ENCODE measurements at places on chromosomes 6 and 20.

- H3K4me3 ChIP-seq = no peak overlapping the region
- no peak for DNase-seq
- no peak overlapping the region for H3K27ac ChIP-seq
- no peaks in the 10 kb centered on the region for H3K4me1 ChIP-seq
- H3K36me3 ChIP-seq = no peaks in the 10 kb centered on the region
Observed at GRCh38 chr6:168101590-168102314, 22.7 kb upstream of the FRMD1 start.

DNA sequence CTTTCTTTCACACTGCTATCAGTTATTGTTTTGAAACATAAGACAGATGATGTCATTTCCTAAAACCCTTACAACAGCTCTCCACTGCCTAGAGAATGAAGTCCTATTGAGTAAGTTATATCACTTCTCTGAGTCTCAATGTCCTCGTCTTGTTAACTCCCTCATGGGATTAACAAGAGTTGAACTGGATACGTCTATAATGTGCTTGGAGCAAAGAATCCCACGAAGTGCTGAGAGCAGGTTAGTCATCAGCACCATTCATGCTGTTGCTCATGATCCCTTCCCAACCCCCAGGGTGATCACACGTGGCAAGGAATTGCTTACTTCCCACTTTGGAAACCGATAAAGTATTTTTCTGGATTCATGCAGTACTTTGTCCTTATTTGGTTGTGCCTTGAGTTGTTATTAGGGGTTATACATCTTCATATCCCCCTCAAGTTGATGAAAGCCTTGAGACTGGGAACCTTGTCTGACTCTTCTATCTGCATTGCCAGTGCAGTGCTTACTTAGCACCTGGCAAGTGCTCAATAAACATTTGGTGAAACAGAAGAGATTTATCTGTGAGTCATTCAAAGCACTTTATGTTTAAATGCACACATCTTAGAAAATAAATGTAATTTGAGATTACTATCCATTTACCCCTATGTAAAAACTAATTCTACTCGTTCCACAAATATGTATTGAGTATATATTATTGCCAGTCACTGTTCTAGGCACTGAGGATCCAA lies 487.5 kb downstream of the EPM2A start:
- DNase-seq = no peak
- H3K36me3 ChIP-seq = no peaks in the 10 kb centered on the region
- no peaks in the 10 kb centered on the region for H3K27me3 ChIP-seq
- H3K4me1 ChIP-seq = peaks cover 1% of the 10 kb centered on the region

- H3K4me3 ChIP-seq = no peak overlapping the region
- DNase-seq = no peak
- H3K36me3 ChIP-seq = peaks cover 19% of the 10 kb centered on the region
- peaks cover 8% of the 10 kb centered on the region for H3K4me1 ChIP-seq
- no peaks in the 10 kb centered on the region for H3K27me3 ChIP-seq
Observed at GRCh38 chr6:11126876-11127275, 15.4 kb upstream of the ERVFRD-1 start.

- H3K4me1 ChIP-seq = peaks cover 9% of the 10 kb centered on the region
- H3K36me3 ChIP-seq = peaks cover 29% of the 10 kb centered on the region
- no peaks in the 10 kb centered on the region for H3K27me3 ChIP-seq
- no peak overlapping the region for H3K4me3 ChIP-seq
- peak overlapping the region; percentile 51 for H3K27ac ChIP-seq
Observed at GRCh38 chr6:35629876-35630378, 58.8 kb downstream of the FKBP5 start.

- H3K36me3 ChIP-seq = no peaks in the 10 kb centered on the region
- DNase-seq = no peak
- H3K4me1 ChIP-seq = no peaks in the 10 kb centered on the region
- peaks cover 8% of the 10 kb centered on the region for H3K27me3 ChIP-seq
- H3K27ac ChIP-seq = no peak overlapping the region
Observed at GRCh38 chr20:1835186-1836035, 59.8 kb upstream of the SIRPA start.

DNA sequence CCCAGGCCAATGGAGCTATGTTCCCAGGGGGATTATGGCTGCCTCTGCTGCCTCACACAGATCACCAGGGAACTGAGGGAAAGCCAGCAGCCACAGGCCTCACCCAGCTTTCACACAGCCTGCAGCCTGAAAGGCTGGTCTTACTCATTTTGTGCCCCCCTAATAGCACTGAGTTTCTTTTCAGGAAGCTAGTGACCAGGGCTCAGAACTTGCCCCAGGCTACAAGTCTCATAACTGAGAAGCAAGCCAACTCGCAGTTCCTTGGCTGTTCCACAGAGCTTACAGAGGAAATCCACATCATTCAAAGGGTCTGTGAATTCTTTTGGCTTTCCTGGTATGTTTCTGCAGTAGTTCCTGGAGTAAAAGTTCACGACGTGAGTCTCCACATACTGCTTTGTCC lies 524.8 kb upstream of the GJE1 start:
- no peaks in the 10 kb centered on the region for H3K27me3 ChIP-seq
- H3K4me1 ChIP-seq = no peaks in the 10 kb centered on the region
- no peak for DNase-seq
- no peak overlapping the region for H3K27ac ChIP-seq
- H3K4me3 ChIP-seq = no peak overlapping the region
- H3K36me3 ChIP-seq = no peaks in the 10 kb centered on the region

- H3K27me3 ChIP-seq = peaks cover 20% of the 10 kb centered on the region
- H3K4me1 ChIP-seq = no peaks in the 10 kb centered on the region
- H3K27ac ChIP-seq = no peak overlapping the region
- H3K4me3 ChIP-seq = no peak overlapping the region
- DNase-seq = no peak
Observed at GRCh38 chr20:43831481-43832065, 83.1 kb upstream of the TOX2 start.

DNA sequence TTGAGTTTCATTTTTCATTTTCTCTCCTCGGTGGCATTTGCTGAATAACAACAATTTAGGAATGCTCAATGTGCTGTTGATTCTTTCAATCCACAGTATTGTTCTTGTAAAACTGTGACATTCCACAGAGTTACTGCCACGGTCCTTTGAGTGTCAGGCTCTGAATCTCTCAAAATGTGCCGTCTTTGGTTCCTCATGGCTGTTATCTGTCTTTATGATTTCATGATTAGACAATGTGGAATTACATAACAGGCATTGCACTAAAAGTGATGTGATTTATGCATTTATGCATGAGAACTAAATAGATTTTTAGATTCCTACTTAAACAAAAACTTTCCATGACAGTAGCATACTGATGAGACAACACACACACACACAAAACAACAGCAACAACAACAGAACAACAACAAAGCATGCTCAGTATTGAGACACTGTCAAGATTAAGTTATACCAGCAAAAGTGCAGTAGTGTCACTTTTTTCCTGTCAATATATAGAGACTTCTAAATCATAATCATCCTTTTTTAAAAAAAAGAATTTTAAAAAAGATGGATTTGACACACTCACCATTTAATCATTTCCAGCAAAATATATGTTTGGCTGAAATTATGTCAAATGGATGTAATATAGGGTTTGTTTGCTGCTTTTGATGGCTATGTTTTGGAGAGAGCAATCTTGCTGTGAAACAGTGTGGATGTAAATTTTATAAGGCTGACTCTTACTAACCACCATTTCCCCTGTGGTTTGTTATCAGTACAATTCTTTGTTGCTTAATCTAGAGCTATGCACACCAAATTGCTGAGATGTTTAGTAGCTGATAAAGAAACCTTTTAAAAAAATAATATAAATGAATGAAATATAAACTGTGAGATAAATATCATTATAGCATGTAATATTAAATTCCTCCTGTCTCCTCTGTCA lies 88.1 kb downstream of the SNAP25 start:
- no peaks in the 10 kb centered on the region for H3K36me3 ChIP-seq
- no peak overlapping the region for H3K27ac ChIP-seq
- H3K4me1 ChIP-seq = peaks cover 7% of the 10 kb centered on the region
- no peak overlapping the region for H3K4me3 ChIP-seq
- no peak for DNase-seq
- peaks cover 40% of the 10 kb centered on the region for H3K27me3 ChIP-seq

- peaks cover 10% of the 10 kb centered on the region for H3K27me3 ChIP-seq
- H3K36me3 ChIP-seq = no peaks in the 10 kb centered on the region
- peaks cover 7% of the 10 kb centered on the region for H3K4me1 ChIP-seq
- DNase-seq = no peak
- no peak overlapping the region for H3K27ac ChIP-seq
Observed at GRCh38 chr6:119539066-119539746, 189.6 kb upstream of the MAN1A1 start.

- DNase-seq = no peak
- no peaks in the 10 kb centered on the region for H3K27me3 ChIP-seq
- no peaks in the 10 kb centered on the region for H3K36me3 ChIP-seq
- H3K4me3 ChIP-seq = no peak overlapping the region
- no peaks in the 10 kb centered on the region for H3K4me1 ChIP-seq
Observed at GRCh38 chr6:85360794-85361642, 88.9 kb upstream of the NT5E start.

GRCh38 chr6:83873869-83874268 lies 14.4 kb downstream of the CYB5R4 start:
- peaks cover 15% of the 10 kb centered on the region for H3K36me3 ChIP-seq
- H3K27me3 ChIP-seq = no peaks in the 10 kb centered on the region
- peaks cover 5% of the 10 kb centered on the region for H3K4me1 ChIP-seq
- no peak overlapping the region for H3K4me3 ChIP-seq

DNA sequence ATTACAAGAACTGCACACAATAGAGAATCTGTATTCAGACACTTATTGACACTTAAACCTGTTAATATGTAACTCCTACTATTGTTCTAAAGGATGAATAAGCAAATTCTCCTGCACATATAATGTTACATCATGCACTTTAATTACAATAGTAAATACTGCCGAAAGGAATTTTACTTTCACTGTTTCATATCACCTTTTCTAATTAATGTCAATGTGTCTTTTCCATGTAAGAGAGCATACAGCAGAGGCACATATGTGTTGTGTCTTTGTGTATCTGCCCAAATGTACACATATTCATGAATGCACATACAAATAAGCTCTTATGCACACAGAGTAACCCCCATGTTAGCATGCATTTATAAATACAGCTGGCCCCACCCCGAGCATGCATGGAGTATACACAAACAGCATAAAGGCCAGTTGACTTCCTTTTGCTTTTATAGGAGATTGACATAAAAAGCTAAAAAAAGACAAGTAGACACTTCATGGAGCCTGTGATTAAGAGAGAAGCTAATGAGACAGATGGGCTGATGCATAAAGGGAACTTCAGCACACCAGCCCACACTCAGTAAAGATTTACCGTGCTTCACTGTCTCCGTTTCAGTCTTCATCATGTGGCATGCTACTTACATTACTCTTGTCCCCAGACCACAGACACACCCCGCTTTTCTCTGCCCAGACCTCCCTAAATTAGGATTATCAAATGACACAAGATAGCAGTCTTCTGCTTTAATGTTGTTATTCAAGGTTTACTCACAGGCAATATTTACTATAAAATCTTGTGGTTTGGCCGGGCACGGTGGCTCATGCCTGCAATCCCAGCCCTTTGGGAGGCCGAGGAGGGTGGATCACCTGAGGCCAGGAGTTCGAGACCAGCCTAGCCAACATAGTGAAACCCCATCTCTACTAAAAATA lies 184.6 kb downstream of the ATXN1 start:
- H3K27me3 ChIP-seq = no peaks in the 10 kb centered on the region
- H3K27ac ChIP-seq = no peak overlapping the region
- H3K36me3 ChIP-seq = peaks cover 18% of the 10 kb centered on the region
- H3K4me3 ChIP-seq = no peak overlapping the region
- no peak for DNase-seq
- H3K4me1 ChIP-seq = peaks cover 15% of the 10 kb centered on the region

DNA sequence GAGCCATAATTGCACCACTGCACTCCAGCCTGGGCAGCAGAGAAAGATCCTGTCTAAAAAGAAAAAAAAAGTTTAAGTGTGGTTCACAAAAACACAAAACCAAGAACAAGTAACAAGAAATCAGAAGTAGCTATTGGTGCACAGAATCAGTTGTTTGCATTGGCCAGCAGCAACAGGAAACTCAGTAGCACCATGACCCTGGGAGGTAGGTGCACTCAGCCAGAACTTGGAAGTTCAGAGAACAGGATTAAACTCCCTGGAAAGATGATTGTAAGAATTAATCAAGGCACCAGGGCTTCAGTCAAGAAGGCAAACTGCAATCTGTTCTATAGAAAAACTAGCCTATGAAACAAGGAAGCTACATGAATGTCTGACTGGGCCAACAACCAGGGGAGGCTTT lies 267.9 kb downstream of the COL12A1 start:
- no peaks in the 10 kb centered on the region for H3K4me1 ChIP-seq
- no peaks in the 10 kb centered on the region for H3K36me3 ChIP-seq
- no peak overlapping the region for H3K4me3 ChIP-seq
- H3K27ac ChIP-seq = no peak overlapping the region
- DNase-seq = no peak
- no peaks in the 10 kb centered on the region for H3K27me3 ChIP-seq

DNA sequence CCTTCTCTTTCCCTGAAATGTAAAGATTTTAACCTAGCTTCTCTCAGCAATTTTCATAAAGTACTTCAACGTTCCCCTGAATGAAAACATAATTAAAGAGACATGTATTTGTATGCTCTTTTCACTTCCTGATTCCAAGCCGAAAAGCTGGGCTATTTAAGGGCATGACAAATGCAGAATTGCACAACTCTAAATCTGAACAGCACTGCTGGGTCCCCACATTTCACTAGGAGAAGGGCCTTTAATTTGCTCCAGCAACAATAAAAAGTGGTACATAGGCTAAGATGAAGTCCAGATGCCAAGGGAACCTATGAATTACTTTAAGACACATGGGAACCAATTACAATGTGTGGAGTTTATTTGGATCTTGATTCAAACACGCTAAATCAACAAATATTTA lies 42.0 kb downstream of the IRAK1BP1 start:
- peaks cover 22% of the 10 kb centered on the region for H3K27me3 ChIP-seq
- no peak for DNase-seq
- no peak overlapping the region for H3K4me3 ChIP-seq
- peaks cover 1% of the 10 kb centered on the region for H3K36me3 ChIP-seq
- peaks cover 6% of the 10 kb centered on the region for H3K4me1 ChIP-seq

- peaks cover 3% of the 10 kb centered on the region for H3K36me3 ChIP-seq
- H3K27me3 ChIP-seq = no peaks in the 10 kb centered on the region
- DNase-seq = no peak
- H3K4me3 ChIP-seq = no peak overlapping the region
- peaks cover 31% of the 10 kb centered on the region for H3K4me1 ChIP-seq
Observed at GRCh38 chr6:26223228-26223627, 136.0 kb downstream of the HFE start.

Measured in activated naive CD8-positive, alpha-beta T cell treated with anti-CD3 and anti-CD28 coated beads, Interleukin-2, amount 10 ng/mL, durations not matched to agents 7 days and 5 days (primary cell).